PC-3 (cell line): ENCODE measurements at places on chromosomes 12 and 14. TPM values are rescaled to one million over a fixed set of nuclear protein-coding genes. Genes with fewer than 3 reads are reported as not detected.

DNA sequence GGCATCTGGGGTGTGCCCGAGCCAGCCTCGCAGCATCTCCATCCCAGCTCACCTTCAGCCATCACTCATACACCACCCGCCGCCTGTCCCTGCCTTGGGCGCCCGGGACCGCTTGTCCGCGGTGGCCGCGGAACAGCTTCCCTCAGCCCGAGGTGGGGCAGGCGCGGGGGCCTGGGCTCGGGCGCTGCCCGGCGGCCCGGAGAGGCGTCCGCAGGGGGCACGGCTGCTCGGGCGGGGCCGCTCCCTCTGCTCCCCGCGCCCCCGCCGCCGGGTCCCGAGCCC, 430 bp downstream of the SLC41A2 start:
- peak; percentile 44 for DNase-seq

The FSCB gene
- total RNA-seq = 0.12 and 0.15 TPM in 2 replicates

The CIDEB gene
- total RNA-seq = not detected in 2 replicates

The PIWIL1 gene
- not detected in 2 replicates for total RNA-seq
